NCI-H1092 (cell line): ENCODE measurements at places on chromosomes 6 and 20.

- no peak for DNase-seq
These were observed 54.4 kb upstream of the RNF24 start for GRCh38 chr20:4069751-4070150.

GRCh38 chr20:38889792-38890496 is 36.3 kb upstream of the FAM83D start:
- no peak for DNase-seq

GRCh38 chr6:1055015-1055921 is 256.6 kb upstream of the FOXQ1 start:
- no peak for DNase-seq

DNA sequence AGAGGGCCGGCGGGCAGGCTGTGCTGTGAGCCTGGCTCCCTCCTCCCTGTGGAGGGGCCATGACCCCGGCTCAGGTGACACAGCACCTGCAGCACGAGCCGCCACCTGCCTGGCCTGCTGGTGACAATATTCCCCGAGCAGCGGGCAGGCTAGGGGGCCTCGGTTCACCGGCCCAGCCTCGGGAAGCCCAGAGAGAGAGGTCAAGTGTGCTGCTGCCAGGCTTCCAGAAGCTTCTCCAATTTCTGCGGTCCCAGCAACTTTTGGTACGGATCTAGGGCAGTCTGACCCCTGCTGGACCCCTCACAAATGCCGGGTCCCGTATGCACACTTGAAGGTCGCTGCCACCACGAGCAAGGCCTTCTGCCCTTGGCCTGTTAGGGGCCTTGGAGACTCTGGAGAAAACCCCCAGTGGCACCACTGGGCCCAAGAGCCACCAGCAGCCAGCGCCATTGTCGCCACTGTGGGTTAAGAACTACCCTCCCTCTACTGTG is 38.6 kb upstream of the NOL4L start:
- DNase-seq, result no peak

GRCh38 chr20:50004229-50004628 is 21.4 kb downstream of the SNAI1 start:
- DNase-seq, result no peak

DNA sequence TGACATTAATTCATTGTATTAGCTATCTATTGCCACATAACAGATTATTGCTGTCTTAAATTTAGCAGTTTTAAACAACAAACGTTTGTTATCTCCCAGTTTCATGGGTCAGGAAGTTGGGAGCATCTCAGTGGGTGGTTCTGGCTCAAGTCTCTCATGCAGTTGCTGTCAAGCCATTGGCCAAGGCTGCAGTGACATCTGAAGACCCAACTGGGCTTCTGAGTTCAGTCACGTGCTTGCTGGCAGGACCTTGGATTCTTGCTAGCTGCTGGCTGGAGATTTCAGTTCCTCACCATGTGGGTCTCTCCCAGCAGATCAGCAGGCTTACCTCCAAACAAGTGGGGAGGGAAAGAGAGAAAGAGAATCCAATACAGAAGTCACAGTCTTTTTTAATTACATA is 152.6 kb upstream of the EXOC2 start:
- no peak for DNase-seq

- no peak for DNase-seq
These were observed 176.0 kb downstream of the TAF4 start for GRCh38 chr20:61889659-61890058.

DNA sequence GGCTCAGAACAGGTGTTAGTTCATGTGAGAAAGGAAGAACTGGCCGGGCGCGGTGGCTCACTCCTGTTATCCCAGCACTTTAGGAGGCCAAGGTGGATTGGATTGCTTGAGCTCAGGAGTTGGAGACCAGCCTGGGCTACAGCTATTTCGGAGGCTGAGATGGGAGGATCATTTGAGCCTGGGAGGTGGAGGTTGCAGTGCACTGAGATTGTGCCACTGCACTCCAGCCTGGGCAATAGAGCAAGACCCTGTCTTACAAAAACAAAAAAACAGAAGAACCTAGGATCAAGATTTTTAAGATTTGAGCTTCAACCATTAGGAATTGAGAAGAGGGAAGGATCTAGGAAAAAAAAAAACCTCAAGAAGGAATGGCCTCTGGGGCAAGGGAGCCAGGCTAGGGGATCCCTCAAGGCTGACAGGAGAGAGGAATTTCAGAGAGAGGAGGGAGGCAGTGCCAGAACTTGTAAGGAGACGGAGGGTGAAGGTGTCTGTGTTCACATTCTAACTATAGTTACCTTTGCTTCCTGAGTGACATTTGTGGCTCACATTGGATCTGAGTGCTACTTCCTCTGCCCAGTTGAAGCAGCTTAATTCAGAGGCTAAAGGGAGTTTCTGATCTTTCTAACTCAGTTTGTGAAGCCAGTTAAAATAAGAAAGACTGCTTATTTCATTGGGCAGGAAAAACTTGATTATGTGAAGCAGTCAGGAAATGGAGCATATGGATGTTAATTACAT is 26.1 kb downstream of the CHMP4B start:
- DNase-seq, result no peak

DNA sequence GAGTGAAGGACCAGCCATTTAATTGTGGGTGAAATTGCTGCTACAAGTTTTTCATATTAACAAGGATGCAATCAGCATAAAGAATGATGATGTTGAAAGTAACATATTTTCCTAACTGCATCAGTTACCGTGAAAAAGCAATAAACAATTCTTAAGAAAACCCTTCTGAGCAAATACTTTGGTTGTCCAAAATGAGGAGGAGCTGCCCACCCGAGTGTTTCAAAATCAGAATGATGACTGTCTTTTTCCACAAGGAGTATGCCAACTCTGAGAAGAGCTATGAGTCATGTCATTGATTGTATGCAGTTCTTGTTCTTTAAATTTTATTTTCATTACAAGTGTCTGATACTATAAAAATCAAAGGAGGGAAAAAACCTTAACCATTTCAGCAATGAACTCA is 470.5 kb downstream of the COL12A1 start:
- no peak for DNase-seq

DNA sequence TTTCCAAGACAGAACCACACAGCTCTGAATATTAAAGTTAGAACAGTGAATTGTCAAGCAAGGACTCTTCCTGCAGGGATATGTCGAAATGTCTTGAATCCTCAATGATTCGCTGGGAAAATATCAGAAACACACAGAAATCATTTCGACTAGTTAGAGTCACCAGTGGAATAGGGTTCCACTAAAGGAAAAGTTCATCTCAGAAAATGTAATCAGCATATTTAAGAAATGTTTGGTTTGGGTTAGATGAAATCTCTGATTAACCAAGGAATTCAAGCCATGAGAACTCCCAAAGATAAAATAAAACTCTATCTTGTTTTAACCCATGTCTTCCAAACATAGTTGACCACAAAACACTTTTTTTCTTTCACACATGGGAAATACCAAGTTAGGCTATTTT is 621.0 kb upstream of the NRSN1 start:
- no peak for DNase-seq

DNA sequence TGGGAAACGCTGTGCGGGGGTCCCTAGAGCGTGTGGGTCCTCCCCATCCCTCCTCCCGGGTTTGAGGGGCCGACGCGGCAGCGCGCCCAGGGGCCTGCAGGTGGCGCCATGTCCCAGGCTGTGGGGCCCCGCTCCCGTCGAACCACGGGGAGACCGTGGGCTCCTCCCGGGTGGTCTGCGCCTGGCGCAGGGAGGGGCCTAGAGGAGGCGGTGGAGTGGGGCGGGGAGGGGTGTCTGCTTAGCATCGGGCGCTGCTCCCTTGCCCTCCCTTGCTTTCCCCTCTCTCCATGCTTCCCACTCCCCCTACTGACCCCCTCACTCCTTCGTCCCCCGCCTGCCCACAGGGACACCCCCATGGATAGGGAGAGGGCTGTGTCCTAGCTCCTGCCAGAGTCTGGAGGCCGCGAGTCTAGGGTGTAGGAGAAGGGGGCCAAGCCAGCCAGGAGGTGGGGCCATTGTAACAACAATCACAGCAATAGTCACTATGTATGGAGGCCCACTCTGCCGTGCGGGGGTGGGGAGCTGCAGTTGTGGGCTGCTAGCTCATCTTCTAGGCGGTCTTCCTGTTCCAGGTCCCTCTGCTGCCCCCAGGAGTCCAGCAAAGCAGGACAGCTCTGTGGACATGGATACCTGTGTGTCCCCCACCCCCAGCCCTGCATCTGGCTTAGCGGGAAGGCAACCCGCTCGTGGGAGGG is 51.7 kb downstream of the CHMP4B start:
- DNase-seq, result peak; percentile 15

DNA sequence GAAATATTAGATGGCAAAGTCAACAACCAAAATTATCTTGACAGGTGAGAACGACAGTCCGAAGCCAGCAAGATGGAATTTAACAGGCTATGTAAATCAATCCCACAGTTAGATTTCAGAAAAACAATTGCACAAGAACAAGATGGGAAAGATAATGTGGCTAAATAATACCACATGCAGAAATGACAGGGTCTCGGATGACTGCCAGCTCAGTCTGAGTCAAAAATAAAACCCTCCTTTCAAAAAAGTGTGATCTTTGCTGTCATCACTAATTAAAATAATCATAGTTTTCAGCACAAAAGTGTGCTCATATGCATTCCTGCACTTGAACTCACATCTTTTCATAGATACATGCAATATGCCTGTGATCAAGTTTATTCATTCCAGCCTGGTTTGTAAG is 25.9 kb downstream of the FOXQ1 start:
- DNase-seq, result no peak

DNA sequence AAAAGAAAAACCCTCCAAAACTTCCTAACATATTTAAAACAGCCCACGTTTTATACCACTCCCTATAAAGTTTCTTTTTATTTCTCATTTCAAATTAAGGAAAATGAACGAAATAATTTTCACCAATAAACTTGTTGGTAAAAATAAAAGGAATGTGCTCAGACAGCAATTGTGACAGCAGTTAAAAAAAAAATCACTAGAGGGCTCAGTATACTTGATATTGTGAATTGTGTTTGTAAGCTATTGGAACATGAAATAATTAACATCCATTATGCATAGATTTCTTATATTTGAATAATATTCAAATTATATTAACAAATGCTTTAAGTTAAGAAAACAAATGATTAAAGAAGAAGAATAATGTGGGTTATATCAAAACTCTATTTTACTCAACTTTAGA is 105.5 kb downstream of the ASCC3 start:
- DNase-seq, result no peak

- DNase-seq, result no peak
These were observed 135.3 kb upstream of the DEFB112 start for GRCh38 chr6:50185006-50185405.

- DNase-seq, result no peak
These were observed 20.1 kb downstream of the SLCO4A1 start for GRCh38 chr20:62662422-62662821.

DNA sequence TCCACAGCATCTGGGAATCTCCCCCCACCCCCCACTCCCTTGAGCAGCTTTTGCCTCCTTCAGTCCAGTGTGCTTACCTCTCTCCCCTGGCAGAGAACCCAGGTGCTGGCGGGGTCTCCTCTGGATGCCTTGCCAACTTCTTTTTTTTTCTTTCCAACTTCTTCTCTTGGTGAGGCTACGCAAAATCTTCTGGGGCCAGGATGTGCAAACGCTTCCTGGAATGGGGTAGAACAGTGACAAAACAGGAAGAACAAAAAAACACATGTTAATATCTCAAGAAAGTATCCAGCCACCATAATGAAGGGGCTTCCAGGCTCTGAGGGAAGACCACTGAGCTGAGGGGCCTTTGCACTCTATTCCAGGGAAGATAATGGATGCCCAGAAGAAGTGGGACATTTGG is 53.9 kb upstream of the DDR1 start:
- DNase-seq, result no peak

DNA sequence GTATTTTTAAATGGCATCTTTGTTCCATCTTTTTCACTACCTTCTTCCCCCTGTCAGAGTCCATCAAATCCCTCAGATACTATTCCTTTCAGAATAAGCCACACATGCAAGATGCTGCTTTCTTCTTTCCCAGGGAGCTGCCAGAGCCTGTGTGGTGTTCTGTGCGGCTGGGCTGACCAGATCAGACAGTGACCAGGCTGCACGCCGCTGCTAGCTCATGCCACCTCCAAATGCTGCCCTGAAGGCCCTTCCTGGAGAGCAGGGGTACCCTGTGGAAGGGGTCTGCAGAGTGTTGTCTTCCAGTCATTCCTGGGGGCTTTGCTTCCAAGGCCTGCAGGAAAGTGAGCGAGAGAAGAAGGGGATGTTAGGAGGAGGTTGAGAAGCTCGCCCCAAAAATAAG is 179.1 kb upstream of the SUPT3H start:
- no peak for DNase-seq

GRCh38 chr6:136982928-136983327 is 60.8 kb downstream of the SLC35D3 start:
- DNase-seq, result no peak

- DNase-seq, result no peak
These were observed 104.3 kb downstream of the RNF144B start for GRCh38 chr6:18491308-18492045.

GRCh38 chr20:37301120-37301519 is 11.7 kb downstream of the MANBAL start:
- DNase-seq, result no peak

DNA sequence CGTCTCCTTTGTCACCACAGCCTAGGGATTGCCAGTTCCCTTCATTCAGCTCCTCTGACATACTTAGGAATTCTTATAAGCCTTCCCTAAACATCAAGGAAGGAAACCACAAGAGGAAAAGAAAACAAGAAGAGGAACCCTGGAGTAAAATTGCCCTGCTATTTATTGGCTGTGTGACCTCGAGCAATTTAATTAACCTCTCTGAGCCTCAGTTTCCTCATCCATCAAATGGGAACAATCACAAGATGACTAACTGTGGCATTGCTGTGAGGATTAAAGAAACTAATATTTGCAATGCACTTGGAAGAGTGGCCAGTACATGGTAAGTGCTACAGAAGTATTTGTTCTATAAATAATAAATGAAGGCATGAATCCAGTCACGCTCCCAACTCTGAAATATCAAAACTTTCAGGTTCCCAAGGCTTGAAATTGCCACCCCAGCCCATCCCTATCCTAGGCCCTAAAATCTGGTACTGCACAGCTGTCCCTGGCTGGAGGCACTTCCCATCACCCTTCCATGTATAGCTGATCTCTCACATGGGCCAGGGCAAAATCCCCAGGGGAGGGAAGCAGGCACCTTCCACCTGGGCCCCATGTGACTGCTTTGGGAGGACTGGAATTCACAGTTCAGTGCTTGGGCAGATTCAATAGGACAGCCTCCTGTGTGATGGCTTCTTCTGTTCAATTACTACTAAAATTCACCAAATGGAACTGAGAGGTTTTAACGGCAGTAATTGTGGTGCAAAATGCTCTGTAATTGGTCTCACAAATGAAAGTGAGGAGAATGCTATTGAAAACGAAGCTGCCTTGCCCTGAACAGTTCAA is 78.0 kb upstream of the MAFB start:
- no peak for DNase-seq
